Cortex of kidney (tissue), 1 donor: ENCODE measurements at places on chromosomes 7 and 10.

DNA sequence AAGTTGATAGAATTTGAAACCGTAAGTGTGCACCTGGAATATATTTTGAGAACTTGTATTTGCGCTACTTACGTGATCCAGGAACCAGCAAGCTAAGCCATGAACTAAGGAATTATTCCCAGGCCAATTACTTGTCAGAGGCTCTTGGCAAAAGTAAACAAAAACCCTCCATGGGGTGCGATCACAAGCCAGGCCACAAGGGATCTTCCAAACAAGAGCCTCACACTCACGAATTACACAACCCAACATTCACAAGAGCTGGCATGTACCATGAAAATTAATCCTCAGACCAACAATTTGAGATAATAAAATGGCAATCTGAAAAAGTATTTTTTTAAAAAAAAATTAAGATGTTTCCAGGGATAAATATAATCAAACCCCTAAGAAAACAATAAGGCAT, 467.0 kb upstream of the AKR1E2 start:
- no peak for DNase-seq

DNA sequence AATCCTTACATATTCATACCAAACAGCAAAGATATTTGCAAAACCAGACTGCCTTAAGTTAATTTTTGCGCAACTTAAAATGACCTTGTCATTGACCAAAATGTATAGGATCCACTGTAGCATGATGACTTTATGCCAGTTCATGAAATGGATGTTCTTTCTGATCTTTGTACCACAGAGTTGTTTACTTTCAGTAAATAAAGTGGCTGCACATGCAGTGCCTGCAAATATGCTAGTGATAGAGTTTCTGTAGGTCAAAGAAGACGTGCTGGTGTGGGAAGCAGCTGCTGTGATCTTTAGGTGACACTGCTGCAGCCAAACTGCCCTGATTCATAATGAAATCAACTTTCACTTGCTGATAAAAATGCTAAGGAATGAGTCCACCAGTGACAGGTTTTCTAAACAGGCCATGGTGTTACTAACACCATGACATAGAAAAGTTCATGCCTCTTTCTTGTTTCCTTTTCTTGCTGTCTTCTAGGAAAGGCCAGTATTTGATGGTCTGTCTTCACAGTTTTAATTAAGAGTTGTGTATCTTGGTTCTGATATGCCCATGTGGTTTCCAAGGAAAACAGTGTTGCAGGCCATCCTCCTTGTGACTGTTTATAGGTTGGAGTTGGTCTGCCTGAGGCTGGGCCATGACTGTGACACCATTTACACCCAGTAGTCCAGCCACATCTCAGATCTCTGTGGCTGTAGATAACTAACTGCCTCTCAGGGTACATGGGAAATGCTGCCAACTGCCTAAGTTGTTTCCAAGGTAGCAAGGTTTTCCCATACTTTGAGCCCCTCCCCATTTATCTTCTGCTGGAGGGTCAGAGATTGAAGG, 62.5 kb downstream of the INSYN2A start:
- DNase-seq, result no peak

- no peak for DNase-seq
These were observed 42.4 kb downstream of the STARD3NL start for GRCh38 chr7:38220452-38220851.

DNA sequence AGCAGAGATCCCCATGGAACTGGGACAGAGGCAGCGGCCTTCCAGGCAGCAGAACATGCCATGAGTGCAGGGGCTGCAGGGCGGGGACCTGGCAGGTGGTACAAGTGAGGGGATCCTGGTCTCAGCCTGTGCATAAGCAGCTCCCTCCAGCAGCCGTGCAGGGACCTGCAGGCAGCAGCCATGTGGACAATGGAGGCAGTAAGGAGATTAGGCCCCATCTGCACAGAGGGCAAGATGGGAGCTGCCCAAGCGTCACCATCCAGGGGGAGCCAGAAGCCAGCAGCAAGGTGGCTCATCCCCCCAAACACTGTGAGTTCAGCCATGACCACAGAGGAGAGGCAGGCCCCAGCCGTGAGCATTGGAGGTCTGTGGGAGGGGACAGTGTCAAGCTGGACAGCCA, 3.1 kb downstream of the DDC start:
- DNase-seq, result no peak

DNA sequence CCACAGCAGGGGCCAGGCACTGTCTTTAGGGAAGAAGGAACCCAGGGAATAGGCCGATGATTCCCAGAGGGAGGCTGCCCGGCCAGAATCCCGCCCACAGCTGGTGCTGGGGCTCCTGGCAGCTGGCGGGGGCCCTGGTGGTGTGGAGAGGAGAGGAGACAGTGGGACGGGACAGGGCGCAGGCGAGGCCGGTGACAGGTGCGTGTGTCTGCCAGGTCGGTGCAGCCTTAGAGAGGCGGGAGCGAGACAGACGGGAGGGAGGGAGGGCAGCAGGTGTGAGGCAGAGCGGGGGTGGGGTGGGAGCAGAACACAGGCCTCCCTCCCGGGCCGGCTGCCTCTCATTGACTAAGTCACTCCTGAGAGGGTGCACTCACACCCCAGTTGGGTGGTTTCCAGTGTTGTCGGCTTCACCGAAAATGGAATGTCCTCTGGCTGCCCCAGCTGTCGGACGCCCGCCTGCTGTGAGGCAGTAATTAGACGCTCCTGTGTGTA, 55.2 kb downstream of the ELFN1 start:
- DNase-seq, result no peak

DNA sequence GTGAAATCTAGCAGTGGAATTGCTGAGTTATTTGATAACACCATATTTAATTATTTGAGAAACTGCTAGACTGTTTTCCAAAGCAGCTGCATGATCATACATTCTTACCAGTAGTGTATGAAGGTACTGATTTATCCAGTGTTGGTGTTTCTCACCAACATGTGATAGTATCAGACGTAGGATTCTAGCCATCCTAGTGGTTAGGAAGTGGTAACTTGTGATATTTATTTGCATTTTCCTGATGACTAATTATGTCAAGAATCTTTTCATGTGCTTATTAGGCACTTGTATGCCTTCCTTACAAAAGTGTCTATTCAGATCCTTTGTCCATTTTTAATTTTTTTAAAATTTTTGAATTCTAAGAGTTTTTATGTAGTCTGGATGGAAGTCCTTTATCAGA, 54.2 kb upstream of the PLXDC2 start:
- DNase-seq, result no peak

DNA sequence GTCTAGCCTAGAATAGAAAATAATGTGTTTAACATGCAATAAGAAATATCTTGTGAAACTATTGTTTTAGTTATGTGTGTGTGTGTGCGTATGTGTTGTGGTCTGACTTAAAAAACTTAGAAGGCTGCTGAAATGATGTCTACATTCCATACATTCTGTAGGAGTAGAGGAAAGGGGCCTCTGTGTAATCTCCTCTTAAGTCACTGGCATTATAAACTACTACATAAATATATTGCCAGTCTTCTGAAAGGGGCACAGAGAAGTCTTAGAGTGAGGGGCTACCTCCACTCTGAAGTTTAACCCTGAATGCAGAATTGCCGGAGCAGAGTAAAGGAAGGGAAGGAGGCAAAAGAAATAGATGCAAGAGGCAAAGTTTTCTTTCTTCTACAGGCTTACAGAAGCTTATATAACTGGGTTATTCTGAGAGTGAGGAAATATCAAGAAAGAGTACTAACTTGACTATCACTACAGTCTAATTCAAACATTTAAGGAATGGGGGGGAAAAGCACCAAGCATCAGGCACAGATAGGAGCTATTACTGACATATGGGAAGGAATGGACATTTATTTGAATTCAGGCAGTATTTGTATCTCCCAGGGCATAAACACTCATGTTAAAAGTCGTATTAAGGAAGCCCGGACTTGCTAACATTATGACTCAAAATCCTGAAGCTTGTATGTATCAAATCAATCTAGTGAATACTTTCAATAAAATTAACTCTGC, 75.7 kb downstream of the DNAJC1 start:
- DNase-seq, result no peak

DNA sequence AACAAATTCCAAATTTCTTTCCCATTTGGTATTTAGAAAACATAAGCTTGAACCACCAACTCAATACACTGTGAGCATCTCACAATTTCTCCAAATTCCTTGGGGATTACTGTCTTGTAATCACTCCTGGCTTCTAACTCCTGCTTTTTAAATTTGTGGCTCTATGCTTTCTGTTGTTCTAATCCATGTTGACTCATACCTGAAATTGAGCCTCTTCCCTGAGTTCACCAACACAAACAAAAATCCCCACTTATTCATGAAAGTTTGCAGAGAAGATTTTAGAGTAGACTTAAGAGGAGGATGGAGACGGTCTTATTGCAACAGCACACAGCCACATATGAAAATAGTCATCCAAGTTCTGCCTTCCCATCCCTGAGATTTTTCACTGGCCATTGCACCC, 252.5 kb downstream of the PTEN start:
- no peak for DNase-seq

- DNase-seq, result no peak
These were observed 41.6 kb downstream of the HBP1 start for GRCh38 chr7:107210400-107210799.

GRCh38 chr10:110765513-110766319, 106.0 kb upstream of the PDCD4 start:
- DNase-seq, result no peak

- no peak for DNase-seq
These were observed 1.2 kb upstream of the UNCX start for GRCh38 chr7:1231214-1232102.

DNA sequence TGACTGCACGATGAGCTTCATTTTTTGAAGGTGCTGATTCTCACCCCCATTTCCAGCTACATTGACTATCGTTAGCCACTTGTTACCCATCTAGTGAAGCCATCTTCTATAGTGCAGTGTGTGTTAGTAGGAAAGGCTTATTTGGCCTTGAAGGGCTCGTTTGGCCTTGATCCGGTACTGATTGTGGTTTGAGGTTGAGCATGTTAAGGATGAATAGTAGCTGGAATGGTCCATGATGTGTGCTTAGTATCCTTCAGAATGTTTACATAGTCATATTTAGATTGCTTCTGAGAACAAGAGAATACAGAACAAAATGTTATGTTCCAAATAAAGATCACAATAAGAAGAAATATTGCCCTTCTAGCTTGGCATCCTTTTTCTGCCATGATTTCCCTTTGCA, 591.5 kb downstream of the AUTS2 start:
- DNase-seq, result no peak

- DNase-seq, result no peak
These were observed 58.0 kb upstream of the ELN start for GRCh38 chr7:73969991-73970390.

GRCh38 chr7:69110450-69111050, 487.7 kb upstream of the AUTS2 start:
- no peak for DNase-seq

DNA sequence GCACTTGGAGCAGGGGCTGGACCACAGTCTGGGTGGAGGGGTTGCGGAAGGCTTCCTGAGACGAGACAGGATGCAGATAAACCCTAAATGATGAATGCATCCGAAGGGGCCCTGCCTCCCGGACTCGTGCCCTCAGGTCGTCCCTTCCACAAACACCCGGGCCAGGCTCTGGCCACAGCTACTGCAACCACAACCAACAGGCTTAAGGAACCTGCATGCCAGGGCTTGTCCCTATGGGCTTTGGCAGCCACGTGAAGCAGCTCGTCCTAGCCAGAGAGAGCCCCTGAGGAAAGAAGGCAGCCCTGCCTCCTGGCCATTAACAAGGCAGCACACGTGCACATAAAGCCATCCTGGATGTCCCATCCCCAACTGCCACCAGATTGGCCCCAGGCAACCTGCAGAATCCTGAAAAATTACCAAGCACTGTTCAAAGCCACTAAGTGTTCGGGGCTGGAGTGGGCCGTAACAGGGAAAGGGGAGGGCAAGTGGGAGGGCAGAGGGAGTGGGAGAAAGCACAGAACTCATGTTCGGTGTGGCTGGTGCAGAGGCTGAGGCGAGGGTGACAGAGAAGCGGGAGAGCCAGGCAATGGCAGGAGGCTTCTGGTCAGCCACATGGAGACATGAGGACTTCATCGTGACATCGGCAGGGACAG, 62.7 kb downstream of the MAD1L1 start:
- DNase-seq, result no peak

- no peak for DNase-seq
These were observed 677 bp downstream of the TSPAN14 start for GRCh38 chr10:80454513-80455460.

GRCh38 chr10:807958-808353, 118.5 kb upstream of the DIP2C start:
- no peak for DNase-seq

- DNase-seq, result no peak
These were observed 1.8 kb downstream of the KCNIP2 start for GRCh38 chr10:101841826-101842225.

- DNase-seq, result no peak
These were observed 14.1 kb downstream of the LAT2 start for GRCh38 chr7:74223711-74224510.

GRCh38 chr7:106824458-106824857, 40.6 kb upstream of the PIK3CG start:
- no peak for DNase-seq

DNA sequence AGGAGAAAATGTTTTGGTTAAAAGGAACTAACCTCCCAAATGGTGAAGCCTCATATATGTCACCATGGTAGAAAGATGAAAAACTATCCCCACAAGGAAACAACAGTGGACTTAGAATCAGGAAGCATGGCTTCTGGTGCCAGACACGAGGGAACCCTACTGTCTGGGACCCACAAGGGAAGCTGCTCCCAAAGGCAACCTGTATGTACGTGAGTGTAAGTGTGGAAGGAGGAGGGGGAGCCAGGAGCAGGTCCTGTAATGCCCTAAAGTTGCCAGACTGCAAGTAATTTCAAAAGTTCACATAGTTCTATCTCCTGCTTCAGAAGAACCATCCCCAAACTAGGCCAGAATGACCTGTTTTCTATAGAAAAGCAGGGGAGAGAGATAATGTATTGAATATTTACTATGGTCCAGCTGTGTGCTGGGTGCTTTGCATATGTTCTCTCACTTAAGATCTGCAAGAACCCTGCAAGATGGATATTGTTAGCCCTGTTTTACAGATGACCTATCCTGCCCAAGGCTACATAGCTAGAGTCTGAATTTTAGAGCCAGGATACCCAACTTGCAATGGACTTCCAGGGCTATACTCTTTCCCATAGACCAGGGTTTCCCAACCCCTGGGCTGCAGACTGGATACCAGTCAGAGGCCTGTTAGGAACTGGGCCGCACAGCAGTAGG, 19.2 kb downstream of the DUSP5 start:
- no peak for DNase-seq

GRCh38 chr7:148264933-148265557, 325.5 kb upstream of the C7orf33 start:
- no peak for DNase-seq

- DNase-seq, result no peak
These were observed 826 bp downstream of the CHPF2 start for GRCh38 chr7:151232917-151233701.

- no peak for DNase-seq
These were observed 619 bp downstream of the EXOC4 start for GRCh38 chr7:133253519-133253875.

GRCh38 chr7:67716729-67717128, 720.1 kb downstream of the TYW1 start:
- no peak for DNase-seq

- DNase-seq, result no peak
These were observed 251.9 kb downstream of the EXOC4 start for GRCh38 chr7:133504825-133505224.

DNA sequence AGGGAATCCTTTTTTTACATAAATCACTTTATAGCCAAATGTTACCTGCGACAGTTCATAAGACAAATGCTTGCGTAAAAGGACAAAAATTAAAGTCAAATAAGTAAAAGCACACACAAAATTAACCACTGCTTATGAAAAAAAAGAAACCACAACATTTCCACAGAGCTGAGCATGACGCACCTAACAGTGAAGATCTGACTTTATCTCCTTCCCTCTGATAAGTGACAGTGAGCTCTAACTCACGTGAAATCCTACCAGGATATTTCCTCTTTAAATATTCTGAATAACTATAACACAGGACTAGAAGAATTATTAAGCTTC, 225.5 kb downstream of the SFMBT2 start:
- DNase-seq, result no peak
